RPMI8226 (cell line): ENCODE measurements at places on chromosomes 12 and 14.

GRCh38 chr12:1795221-1795784 is 25.1 kb upstream of the LRTM2 start:
- no peak for DNase-seq

DNA sequence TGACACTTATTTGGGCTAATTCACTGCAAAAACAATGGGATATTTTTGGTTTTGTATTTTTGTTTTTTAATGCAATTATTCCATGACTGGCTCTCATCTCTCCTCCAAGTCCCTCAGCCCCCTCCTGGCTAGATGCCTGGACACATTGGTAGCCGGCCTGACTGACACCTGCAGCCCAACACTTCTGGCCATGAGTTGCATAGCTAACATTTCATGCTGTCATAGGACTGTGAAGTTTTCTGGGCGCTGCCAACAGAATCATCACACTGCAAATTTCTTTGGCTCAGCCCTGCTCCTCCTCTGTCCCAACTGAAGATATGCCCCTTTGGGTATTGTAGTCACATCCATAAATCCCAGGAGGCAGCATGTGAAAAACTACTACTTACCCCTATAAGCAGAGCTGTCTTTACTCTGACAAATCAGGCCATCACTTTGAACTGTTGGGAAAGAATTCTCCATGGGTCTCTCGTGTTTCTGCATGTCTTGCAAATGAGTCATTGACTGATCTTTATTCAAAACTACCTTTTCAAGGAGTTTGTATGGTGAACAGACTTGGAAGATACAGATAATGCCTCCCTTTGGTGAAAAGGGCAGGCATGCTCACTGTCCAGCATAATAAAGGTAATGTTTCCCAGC is 126.7 kb upstream of the LGR5 start:
- no peak for DNase-seq

DNA sequence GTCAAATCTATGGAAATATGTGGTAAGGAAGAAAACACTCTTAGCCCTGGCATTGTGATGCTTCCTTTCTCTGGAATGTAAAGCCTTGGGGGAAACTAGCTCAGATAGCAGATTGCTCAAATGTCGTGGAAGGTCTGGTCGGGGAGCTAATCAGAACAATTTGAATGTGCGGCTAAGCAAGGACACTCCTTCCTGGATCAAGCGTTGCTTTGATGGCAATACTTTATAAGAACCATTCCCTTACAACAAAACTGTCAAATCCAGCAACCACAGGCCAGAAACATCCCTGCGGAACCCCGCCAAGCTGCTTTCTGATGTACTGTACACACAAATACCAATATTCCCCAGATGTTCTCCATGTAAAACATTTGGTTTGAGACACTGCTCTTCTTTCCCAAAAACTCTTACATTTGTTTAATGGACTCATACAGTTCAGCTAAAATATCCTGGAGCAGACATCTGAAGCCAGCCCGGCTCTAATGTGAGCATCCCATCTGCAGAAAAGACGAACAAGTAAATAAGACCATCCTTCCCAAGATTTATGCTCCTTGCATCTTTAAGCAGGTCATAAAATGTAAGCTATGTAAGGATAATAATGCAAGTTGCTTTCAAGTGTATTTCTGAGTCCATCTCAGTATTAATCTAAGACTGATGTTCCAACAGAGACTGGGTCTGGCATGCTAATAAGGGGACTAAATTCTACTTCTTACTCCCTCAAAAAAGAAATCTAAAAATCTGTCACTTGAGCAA is 20.2 kb downstream of the NUAK1 start:
- DNase-seq: no peak

DNA sequence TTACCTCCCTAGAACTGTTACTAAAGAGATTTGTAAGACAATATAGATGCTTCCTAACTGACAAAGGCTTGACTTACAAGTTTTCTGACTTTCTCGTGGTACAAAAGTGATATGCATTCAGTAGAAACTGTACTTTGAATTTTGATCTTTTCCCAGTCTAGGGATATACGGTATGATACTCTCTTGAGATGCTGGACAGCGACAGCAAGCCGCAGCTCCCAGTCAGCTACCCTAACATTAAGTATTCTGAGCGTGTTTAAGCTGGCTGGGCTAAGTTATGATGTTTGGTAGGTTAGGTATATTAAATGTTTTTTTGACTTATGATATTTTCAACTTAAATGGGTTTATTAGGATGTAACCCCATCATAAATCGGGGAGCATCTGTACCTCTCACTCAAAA is 55.2 kb upstream of the CDKL1 start:
- no peak for DNase-seq

DNA sequence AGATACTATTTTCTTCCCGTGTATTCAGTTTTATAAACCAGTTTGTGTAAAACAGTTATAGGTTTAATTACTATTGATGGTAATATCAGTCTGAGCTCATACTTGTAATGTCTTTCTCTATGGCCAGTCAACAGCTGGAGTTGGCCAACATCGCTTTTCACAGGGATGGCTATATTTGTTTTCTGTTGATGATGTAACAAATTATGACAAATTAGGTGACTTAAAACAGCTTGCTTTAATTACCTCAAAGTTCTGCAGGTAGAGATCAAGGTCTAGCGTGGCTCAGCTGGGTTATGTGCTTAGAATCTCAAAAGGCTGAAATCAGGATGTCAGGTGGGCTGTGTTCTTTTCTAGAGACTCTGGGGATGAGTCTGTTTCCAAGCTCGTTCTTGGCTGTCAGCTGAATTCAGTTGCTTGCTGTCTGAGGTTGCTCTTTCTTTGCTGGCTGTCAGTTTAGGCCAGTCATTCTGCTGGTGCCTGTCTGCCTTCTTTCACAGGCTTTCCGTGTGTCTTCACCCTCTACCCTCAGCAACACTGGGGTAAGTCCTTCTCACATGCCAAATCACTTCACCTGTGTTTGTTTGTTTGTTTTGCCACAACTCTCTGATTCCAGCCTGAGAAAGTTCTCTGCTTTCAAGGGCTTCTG is 370.2 kb upstream of the E2F7 start:
- no peak for DNase-seq

GRCh38 chr12:28421374-28421773 is 231.1 kb downstream of the CCDC91 start:
- no peak for DNase-seq

DNA sequence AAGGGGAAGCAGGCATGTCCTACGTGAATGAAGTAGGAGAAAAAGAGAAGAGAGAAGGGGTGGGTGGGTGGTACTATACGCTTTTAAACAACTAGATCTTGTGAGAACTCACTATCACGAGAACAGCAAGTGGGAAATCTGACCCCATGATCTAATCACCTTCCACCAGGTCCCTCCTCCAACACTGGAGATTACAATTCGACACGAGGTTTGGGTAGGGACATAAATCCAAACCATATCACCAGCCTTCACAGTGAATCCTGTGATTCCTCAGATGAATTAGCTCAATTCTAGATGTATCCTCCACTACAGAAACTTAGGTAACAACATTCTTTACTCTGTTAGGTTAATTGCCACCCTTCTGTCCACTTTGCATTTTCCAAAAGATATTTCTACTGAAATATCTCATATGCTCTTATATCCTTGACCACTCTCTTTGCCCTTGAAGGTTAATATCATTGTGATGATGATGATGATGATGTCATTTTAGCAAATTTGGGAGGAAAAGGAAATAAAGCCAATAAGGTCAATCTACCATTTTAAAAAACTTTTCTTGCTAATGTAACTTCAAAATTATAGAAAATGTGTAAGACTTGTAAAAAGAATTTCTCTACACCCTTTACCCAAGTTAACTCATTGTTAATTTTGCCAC is 23.2 kb upstream of the CCNT1 start:
- DNase-seq: no peak

DNA sequence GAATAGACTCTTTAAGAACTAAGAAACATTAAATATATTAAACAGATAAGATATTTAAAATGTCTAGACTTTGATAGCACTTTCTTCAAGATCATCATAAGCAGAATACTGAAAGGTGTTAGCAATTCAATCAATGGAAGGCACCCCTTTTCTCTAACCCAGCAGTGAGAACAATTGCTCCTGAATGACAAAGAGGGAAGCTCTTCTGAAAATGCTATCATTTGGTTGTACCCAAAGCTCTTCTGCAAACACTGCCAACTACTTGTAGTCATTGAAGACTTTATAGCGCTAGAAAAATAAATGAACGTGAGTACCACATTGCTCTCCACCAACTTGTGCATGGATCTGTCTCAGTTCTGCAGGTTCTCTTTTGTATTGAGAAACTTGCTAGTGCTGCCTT is 62.2 kb upstream of the LMO3 start:
- DNase-seq: no peak
